Testis (tissue), 5 donors: ENCODE measurements at places on chromosomes 4 and X. TPM values are rescaled to one million over a fixed set of nuclear protein-coding genes. Genes with fewer than 3 reads are reported as not detected.

DNA sequence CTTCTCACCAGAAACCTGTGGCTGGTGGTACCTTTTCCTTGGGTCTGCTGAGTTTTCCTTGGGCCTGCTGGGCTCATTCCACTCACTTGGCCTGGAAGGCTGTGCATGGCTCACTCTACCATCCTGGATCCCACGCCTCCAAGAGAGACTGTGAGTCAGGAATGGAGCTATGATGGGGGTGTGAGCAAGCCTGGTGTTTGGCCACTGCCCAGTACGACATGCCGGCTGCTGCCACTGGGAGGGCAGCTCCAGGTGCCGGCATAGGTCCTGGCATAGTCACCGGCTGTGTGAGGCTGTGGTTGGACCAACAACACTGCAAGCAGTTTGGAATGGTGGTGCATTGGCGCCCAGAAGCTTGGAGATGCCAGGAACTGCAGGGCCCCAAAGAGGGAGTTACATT is 721.7 kb downstream of the PCDH18 start:
- no peak for DNase-seq
- H3K4me1 ChIP-seq: no peaks in the 10 kb centered on the region
- H3K27me3 ChIP-seq: no peaks in the 10 kb centered on the region
- no peaks in the 10 kb centered on the region for H3K36me3 ChIP-seq
- no peak overlapping the region for H3K4me3 ChIP-seq
- H3K27ac ChIP-seq: no peak overlapping the region

DNA sequence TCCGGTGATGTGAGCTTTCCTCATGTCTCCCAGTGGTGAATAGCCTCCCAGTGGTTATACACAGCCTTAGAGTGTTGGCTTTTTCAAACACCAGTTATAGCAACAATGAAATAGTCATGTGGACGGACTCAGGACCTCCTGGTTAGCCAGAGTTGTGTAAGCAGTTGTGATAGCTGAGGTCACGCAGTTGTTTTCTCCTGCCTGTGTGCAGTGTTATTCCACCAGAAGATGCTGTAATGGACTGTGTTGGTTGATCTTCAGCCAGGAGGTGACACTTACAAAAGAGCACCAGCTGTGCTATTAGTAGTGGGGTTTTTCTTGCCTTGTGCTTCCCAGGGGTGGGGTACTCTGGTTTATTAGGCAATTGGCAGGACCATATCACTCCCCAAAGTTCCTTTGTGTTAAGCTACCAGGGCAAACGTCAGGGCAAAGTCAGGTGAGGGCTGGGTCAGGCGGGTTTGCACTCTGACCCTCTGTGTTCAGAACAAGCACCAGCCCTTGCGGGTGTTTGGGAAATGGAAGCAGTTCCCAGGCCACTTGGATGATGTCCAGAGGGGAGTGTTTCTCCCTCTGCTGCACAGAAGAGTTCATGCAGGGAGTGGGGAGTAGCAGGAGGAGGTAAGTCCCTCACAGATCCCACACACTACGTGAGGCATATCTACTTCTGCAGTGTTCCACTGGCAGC is 252.6 kb downstream of the TMEM47 start:
- H3K4me3 ChIP-seq: no peak overlapping the region
- H3K36me3 ChIP-seq: no peaks in the 10 kb centered on the region
- no peaks in the 10 kb centered on the region for H3K27me3 ChIP-seq
- no peaks in the 10 kb centered on the region for H3K4me1 ChIP-seq
- no peak overlapping the region for H3K27ac ChIP-seq

- no peaks in the 10 kb centered on the region for H3K36me3 ChIP-seq
- DNase-seq: no peak
- H3K27me3 ChIP-seq: no peaks in the 10 kb centered on the region
- H3K27ac ChIP-seq: no peak overlapping the region
- no peak overlapping the region for H3K4me3 ChIP-seq
- no peaks in the 10 kb centered on the region for H3K4me1 ChIP-seq
Measured at GRCh38 chr4:138688408-138689085, 327.0 kb upstream of the NOCT start.

DNA sequence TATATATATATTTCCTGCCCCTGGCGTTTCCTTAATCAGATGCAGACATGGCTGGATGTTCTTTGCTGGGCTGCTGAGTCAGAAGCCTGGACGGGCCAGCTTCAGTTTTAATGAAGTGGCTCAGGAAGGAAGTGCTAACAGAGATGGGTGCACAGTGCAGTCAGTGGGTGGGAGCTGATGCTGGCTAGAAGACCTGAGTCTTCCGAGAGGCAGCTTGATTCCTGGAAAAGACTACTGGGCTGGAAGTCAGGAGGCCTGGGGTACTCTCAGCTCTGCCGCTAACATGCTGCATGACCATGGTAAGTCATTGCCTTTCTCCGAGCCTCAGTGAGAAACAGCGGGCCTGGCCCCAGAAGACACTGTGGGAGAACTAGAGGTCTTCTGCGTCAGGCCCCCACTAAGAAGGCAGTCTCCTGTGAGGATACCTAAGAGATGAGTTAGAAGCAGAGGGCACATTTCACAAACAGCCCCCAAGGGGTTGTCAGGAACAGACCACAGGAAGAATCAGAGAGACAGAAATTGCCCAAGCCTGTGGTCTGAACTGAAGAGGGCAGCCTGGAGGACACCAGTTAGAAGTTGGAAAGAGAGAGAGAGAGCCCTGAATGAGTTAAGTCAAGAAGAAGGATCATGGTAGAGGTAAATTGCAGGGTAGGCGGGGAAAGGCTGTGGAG is 8.3 kb upstream of the CD40LG start:
- H3K27me3 ChIP-seq: no peaks in the 10 kb centered on the region
- no peak overlapping the region for H3K27ac ChIP-seq
- no peaks in the 10 kb centered on the region for H3K36me3 ChIP-seq
- DNase-seq: no peak
- H3K4me3 ChIP-seq: no peak overlapping the region

- no peak overlapping the region for H3K4me3 ChIP-seq
- no peak overlapping the region for H3K27ac ChIP-seq
- H3K36me3 ChIP-seq: no peaks in the 10 kb centered on the region
- H3K4me1 ChIP-seq: no peaks in the 10 kb centered on the region
Measured at GRCh38 chr4:168724686-168725411, 228.0 kb downstream of the PALLD start.

- no peaks in the 10 kb centered on the region for H3K36me3 ChIP-seq
- no peak for DNase-seq
- H3K4me1 ChIP-seq: no peaks in the 10 kb centered on the region
- no peak overlapping the region for H3K4me3 ChIP-seq
- H3K27me3 ChIP-seq: no peaks in the 10 kb centered on the region
Measured at GRCh38 chr4:845233-845835, 19.4 kb upstream of the CPLX1 start.

DNA sequence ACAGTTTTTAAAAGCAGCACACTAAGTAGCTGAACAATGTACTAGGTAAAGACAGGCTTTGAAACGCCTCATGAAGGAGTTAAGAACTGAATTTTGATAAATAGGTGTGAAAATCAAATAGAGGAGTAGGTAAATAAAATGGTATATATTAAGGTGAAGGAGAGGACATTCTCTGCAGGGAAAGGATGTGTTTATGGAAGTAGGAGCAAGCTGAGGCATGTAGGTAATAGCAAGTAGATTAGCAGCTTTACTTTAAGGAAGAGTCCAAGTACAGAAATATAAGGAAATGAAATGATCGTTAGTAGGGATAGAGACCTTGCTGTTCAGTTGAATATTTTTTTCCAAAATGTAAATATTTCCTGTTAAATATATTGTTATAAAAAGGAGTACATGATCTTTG is 12.5 kb downstream of the METAP1 start:
- no peaks in the 10 kb centered on the region for H3K27me3 ChIP-seq
- no peak overlapping the region for H3K27ac ChIP-seq
- no peak for DNase-seq
- H3K4me1 ChIP-seq: peaks cover under 1% of the 10 kb centered on the region

DNA sequence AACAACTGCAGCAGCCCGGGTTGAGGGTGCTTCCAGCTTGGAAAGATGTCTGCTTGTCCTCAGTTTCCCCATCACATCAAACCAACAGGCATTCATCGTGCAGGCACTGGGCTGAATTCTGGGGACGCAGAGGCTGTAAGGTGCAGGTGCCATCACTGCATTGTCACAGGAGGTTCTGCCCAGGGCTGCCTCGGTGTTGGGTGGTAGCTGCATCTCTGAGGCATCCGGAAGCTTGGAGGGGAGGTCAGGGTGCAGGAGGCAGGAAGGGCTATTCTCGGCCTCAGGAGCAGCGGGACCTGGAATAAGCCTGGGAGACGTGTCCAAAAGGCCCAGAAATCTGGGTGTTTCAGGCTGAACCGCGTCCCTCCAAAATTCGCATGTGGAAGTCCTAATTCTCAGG is 134.6 kb downstream of the HMX1 start:
- no peak overlapping the region for H3K4me3 ChIP-seq
- no peaks in the 10 kb centered on the region for H3K36me3 ChIP-seq
- H3K4me1 ChIP-seq: no peaks in the 10 kb centered on the region
- no peak for DNase-seq

DNA sequence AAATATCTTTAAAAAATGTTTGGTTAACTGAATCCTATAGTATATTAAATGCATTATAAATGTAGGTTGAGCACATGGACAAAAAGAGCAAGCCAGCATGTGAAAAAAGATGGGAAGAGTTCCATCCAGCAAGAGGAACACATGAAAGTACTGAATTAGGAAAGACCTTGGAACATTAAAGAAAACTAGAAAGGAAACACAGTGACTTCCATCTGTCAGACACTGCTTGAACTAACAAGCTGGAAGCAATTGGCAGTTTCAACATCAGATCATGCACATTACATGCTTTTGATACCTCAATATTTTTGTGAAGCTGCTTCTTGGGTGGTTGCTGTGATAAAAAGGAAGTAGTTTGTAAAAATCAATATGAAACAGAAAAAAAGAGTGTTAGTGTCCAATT is 626.8 kb upstream of the GNPDA2 start:
- H3K36me3 ChIP-seq: no peaks in the 10 kb centered on the region
- H3K27me3 ChIP-seq: no peaks in the 10 kb centered on the region
- no peaks in the 10 kb centered on the region for H3K4me1 ChIP-seq

DNA sequence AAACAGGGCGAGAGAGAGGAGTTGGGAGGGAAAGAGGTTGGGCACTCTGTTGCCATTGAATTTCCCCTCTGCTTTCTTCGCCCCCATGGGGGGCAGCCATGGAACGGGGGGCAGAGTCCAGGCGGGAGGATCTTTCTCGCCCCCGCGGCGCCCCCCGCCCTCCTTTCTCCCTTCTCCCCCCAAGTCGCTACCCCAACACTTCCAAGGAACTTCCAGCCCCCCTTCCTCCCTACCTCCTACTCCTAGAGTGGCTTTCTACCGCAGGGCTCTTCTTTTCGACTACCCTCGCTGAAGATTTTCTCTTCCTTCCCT is 594 bp upstream of the STAG2 start:
- H3K27me3 ChIP-seq: no peaks in the 10 kb centered on the region
- DNase-seq: no peak
- no peaks in the 10 kb centered on the region for H3K36me3 ChIP-seq

DNA sequence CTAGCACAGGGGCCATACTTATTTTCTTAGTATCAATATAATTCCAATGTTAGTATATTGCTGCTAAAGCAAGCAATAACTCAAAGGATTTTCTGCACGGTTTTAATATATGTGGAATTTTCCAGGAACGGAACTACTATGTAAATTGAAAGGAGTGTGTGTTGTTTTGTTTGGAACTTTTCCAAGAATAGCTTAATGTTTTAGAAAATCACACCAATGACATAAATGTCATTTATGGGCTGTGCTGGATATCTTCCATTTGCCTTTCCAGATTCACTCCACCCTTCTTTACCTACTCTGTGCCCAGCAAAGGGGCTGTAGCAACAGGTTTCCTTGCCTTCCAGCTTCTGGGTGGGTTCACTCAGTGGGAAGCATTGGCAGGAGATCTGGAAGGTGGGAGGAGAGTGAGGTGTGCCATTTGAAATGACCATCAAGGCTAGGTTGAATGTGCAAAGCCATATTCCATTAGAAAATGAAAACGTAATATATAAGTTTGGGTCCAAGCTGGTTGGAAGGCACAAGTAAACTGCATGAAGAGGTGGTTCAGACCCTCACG is 25.2 kb upstream of the ZFX start:
- no peaks in the 10 kb centered on the region for H3K27me3 ChIP-seq
- no peak for DNase-seq
- no peak overlapping the region for H3K27ac ChIP-seq
- H3K4me1 ChIP-seq: peaks cover 3% of the 10 kb centered on the region
- H3K4me3 ChIP-seq: no peak overlapping the region

DNA sequence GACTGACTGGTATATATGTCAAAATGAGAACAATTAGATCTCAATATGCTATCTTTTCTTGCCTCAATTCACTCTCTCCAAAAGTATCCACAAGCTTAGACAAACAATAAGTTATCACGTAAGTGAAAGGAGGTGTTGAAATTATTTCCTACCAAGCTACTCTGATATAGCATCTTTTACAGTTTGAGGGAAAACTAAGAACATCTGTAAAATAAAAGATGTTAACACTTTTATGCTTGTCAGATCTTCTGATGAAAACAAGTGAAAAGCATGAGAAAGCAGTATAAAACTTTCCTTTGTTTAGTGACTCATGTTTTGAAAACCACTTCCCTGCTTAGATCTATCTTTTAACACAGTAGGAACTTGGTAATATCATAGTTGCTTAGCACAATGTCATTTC is 8.4 kb upstream of the MAB21L2 start:
- no peak overlapping the region for H3K27ac ChIP-seq
- H3K36me3 ChIP-seq: no peaks in the 10 kb centered on the region
- no peaks in the 10 kb centered on the region for H3K4me1 ChIP-seq
- DNase-seq: no peak

GRCh38 chr4:121900132-121900983 is 30.1 kb upstream of the BBS7 start:
- no peaks in the 10 kb centered on the region for H3K36me3 ChIP-seq
- no peak overlapping the region for H3K4me3 ChIP-seq

- H3K27me3 ChIP-seq: no peaks in the 10 kb centered on the region
- no peak overlapping the region for H3K4me3 ChIP-seq
- no peaks in the 10 kb centered on the region for H3K36me3 ChIP-seq
Measured at GRCh38 chrX:17030580-17031270, 84.3 kb downstream of the REPS2 start.

DNA sequence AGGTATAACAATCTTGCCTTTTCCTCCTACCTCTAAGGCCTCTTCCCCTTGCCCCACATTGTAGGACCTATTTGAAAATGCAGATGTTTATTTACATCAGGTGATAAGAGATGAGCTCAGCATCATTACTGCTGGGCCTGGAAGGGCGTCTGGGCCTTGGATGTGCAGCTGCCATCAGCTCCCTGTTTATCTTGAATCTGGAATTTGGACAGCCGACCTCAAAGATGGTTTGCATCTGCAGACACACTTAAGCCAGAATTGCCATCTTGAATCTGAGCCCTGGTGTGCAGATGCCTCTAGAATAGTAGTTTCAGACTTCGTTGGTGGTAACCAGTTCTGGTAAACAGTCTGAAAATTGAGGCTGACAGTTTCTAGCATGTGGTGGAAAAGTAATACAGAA is 59.0 kb downstream of the FAM193A start:
- no peak for DNase-seq
- H3K27ac ChIP-seq: no peak overlapping the region
- H3K4me1 ChIP-seq: peaks cover 56% of the 10 kb centered on the region
- H3K4me3 ChIP-seq: no peak overlapping the region
- no peaks in the 10 kb centered on the region for H3K36me3 ChIP-seq

- no peak overlapping the region for H3K27ac ChIP-seq
- no peak for DNase-seq
- no peaks in the 10 kb centered on the region for H3K4me1 ChIP-seq
- no peaks in the 10 kb centered on the region for H3K36me3 ChIP-seq
Measured at GRCh38 chr4:19520939-19521520, 730.7 kb upstream of the SLIT2 start.

GRCh38 chr4:138052806-138053632 is 189.1 kb downstream of the SLC7A11 start:
- H3K36me3 ChIP-seq: no peaks in the 10 kb centered on the region
- H3K27ac ChIP-seq: no peak overlapping the region
- H3K4me1 ChIP-seq: peaks cover 4% of the 10 kb centered on the region
- DNase-seq: no peak
- no peaks in the 10 kb centered on the region for H3K27me3 ChIP-seq

Gene PWWP3B
- 22.3 TPM for polyA plus RNA-seq

Gene RIBC1
- 52.0 TPM for polyA plus RNA-seq

Gene NXF2
- 16.9 TPM for polyA plus RNA-seq

Gene KIF4A
- 2.4 TPM for polyA plus RNA-seq

Gene NLRP2B
- polyA plus RNA-seq: not detected

Gene PAGE2
- 34.3 TPM for polyA plus RNA-seq
